ENCODE measurements at places on chromosomes 5 and 9. TPM values are rescaled to one million over a fixed set of nuclear protein-coding genes. Genes with fewer than 3 reads are reported as not detected.

The C1QTNF3 gene
- polyA plus RNA-seq, result 126 TPM

The ZNF618 gene
- polyA plus RNA-seq, result 22.7 TPM

The AK8 gene
- 0.43 TPM for polyA plus RNA-seq

The STC2 gene
- 6.6 TPM for polyA plus RNA-seq

The SH3GL2 gene
- polyA plus RNA-seq, result not detected

The GMCL2 gene
- not detected for polyA plus RNA-seq

The RELL2 gene
- 0.23 TPM for polyA plus RNA-seq

The S1PR3 gene
- polyA plus RNA-seq, result 35.0 TPM

The SLC6A7 gene
- polyA plus RNA-seq, result 0.24 TPM

The IFNA7 gene
- polyA plus RNA-seq, result not detected

Measured in muscle of back (tissue), 13 donors.